Thyroid gland (tissue), 4 donors: ENCODE measurements at places on chromosomes 6 and 20. TPM values are rescaled to one million over a fixed set of nuclear protein-coding genes. Genes with fewer than 3 reads are reported as not detected.

DNA sequence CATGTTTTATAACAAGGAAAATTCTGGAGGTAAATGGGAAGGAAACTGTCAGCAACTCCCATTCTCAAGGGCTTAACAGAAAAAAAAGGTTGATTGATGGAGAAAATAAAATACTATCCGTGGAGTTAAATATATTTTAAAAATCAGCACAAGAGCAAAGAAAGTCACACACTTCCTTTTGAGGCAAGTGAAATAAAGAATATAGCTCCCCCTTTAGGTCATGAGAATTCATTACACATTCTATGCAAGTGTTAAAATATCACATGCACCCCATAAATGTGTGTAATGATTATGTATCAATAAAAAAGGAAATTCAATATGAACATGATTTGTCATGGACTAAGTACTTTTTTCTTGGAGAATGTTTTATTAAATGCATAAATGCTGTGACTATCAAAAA, 349.2 kb downstream of the TPBG start:
- no peak for DNase-seq
- no peaks in the 10 kb centered on the region for H3K27me3 ChIP-seq
- no peak overlapping the region for H3K27ac ChIP-seq
- H3K4me3 ChIP-seq = no peak overlapping the region
- H3K36me3 ChIP-seq = no peaks in the 10 kb centered on the region

DNA sequence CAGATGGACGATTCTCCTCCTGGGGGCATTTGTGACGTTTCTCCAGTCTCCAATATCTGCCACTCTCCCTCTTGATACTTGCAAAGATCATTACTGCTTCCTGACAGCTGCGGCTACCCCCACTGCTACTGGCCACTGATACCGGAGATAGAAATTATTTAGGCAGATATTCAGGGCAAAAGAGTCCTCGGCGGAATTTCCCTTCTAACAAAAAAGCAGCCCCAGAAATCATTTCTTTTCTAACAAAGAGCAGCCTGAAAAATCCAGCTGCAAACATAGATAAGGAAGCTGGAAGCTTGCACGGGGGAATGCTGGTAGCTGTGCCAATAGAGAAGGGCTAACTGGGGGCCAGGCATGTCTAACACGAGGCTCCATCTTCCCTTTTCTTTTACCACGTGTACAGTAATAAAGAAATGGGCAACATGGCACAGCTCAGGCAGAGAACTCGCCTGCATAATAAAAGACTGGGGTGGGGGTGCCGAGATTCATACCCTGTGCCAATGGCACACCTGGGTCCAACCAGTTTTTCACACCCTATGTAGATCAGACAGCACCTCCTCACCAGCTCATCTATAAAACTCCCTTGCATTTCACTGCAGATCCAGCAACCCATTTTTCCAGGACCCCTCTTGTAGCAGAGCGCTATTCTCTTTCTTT, 6.1 kb downstream of the TP53RK start:
- H3K36me3 ChIP-seq = peaks cover 10% of the 10 kb centered on the region
- peaks cover 13% of the 10 kb centered on the region for H3K4me1 ChIP-seq
- no peak for DNase-seq
- H3K27me3 ChIP-seq = no peaks in the 10 kb centered on the region
- no peak overlapping the region for H3K4me3 ChIP-seq

- no peaks in the 10 kb centered on the region for H3K4me1 ChIP-seq
- no peak overlapping the region for H3K4me3 ChIP-seq
- H3K27ac ChIP-seq = no peak overlapping the region
- H3K27me3 ChIP-seq = no peaks in the 10 kb centered on the region
- DNase-seq = no peak
- H3K36me3 ChIP-seq = no peaks in the 10 kb centered on the region
Observed at GRCh38 chr6:124742971-124743370, 219.3 kb upstream of the RNF217 start.

GRCh38 chr6:117205876-117206275, 59.5 kb upstream of the VGLL2 start:
- H3K36me3 ChIP-seq = no peaks in the 10 kb centered on the region
- H3K4me1 ChIP-seq = no peaks in the 10 kb centered on the region
- H3K4me3 ChIP-seq = no peak overlapping the region
- no peaks in the 10 kb centered on the region for H3K27me3 ChIP-seq
- DNase-seq = no peak

DNA sequence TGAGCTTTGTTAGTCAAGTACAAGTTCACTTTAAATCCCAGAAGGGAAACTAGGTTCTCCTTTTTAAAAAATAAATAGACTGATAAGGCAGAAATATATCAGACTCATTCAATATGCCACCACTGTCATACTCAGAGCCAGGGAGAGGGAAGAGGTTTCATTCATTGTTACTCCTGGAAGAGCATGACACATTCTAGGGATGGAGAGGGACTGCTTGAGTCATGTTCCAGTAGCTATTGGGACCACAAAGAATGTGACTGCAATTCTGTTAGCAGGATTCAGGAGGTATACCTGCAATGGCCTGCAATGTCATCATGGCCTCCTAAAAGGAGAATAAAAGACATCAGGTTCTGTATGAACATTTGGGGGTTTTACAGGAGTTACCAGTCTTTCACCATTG, 167.6 kb downstream of the TFAP2B start:
- no peak overlapping the region for H3K4me3 ChIP-seq
- no peaks in the 10 kb centered on the region for H3K4me1 ChIP-seq
- H3K27ac ChIP-seq = no peak overlapping the region
- H3K36me3 ChIP-seq = no peaks in the 10 kb centered on the region
- H3K27me3 ChIP-seq = no peaks in the 10 kb centered on the region

- no peaks in the 10 kb centered on the region for H3K4me1 ChIP-seq
- no peak overlapping the region for H3K4me3 ChIP-seq
- no peaks in the 10 kb centered on the region for H3K36me3 ChIP-seq
Observed at GRCh38 chr6:14498748-14499147, 381.2 kb downstream of the CD83 start.

DNA sequence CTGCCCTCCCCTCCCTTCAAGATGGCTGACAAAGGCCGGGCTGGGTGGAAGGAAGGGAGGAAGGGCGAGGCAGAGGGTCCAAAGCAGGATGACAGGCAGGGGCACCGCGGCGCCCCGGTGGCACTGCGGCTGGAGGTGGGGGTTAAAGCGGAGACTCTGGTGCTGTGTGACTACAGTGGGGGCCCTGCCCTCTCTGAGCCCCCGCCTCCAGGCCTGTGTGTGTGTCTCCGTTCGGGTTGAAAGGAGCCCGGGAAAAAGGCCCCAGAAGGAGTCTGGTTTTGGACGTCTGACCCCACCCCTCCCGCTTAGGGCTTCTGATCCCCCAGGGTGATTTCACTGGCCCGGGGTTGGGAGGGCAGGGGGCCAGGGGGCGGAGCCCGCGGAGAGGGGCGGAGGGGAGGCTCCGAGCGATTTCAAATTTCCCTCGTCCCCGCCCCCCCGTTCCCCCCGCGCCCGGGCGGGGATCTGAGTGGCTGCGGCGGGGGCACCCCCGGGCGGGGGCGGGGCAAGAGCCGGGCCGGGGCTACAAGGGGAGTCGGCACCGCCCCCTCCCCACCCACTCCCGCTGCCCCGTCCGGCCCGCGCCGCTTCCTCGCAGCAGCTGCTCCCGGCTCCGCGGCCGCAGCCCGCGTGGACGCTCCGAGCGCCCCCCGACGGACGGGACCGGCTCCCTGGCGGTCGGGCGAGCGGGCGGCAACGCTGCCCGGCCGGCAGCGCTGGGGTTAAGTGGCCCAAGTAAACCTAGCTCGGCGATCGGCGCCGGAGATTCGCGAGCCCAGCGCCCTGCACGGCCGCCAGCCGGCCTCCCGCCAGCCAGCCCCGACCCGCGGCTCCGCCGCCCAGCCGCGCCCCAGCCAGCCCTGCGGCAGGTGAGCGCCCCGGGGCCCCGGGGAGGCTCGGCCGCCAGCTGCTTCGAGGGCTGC, at the start of gene DNMT3B:
Gene DNMT3B, plus strand, starts transcription at position 555 of the 923 bp plus-strand sequence. CDS start 17,939 bp downstream, outside the sequence.
- H3K27ac ChIP-seq = no peak within 1 kb of the TSS
- DNase-seq = peak; percentile 87
- H3K4me3 ChIP-seq = peak within 1 kb of the TSS; percentile 76
- no peaks in the 10 kb centered on the region for H3K27me3 ChIP-seq
- H3K36me3 ChIP-seq = no peaks in the 10 kb centered on the region

GRCh38 chr6:88881451-88881850, 82.0 kb downstream of the RNGTT start:
- no peak for DNase-seq
- no peak overlapping the region for H3K4me3 ChIP-seq
- H3K36me3 ChIP-seq = no peaks in the 10 kb centered on the region

DNA sequence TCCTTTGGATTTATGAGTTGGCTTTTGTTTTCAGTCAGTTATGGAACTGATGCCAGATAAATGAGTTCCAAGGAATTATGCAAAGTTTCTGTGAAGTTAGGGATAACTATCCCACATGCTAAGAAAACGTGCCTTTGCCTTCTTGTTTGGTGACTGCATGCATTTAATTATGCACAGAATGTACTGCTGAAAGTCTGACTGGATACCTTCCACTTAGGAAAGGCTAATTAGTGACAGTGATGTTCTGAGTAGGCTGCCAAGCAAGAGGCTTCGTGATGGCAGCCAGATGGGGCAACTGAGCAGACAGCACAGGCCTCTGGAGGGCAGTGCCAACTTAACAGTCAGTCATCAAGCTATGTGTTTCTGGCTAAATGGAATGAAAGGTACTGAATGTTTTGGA, 289.9 kb downstream of the CD109 start:
- H3K27ac ChIP-seq = no peak overlapping the region
- H3K36me3 ChIP-seq = no peaks in the 10 kb centered on the region
- DNase-seq = no peak
- no peaks in the 10 kb centered on the region for H3K4me1 ChIP-seq

- no peak for DNase-seq
- no peak overlapping the region for H3K27ac ChIP-seq
- H3K4me1 ChIP-seq = no peaks in the 10 kb centered on the region
Observed at GRCh38 chr6:158548418-158549161, 11.3 kb upstream of the TMEM181 start.

DNA sequence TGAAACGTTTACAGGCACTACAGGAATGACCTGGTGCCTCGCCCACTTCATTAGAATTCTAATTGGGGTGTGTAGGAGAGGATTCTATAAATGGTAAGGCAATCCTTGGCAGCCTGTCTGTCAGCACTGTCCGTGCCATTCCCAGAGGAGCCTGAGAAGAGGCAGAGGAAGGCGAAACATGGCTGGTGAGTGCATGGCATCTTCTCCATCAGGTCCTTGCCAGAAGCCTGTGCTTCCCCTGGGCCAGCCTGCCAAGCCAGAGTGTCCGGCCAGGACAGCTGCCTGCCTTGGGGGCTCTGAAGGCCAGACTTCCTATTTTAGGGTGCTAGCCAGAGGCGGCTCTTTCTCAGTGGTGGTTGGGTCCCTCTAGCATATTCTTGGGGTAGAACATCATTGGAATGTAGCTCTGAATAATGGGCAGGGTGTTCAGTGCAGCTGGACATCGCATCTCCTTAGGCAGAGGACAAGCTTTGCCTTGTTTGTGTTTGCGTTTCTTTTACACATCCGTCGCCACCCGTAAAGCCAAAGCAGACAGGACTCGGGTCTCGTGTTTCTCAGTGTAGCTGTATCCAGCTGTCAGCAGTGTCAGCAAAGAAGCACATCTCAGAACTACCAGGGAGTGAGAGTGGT, at the start of gene TGM3:
Gene TGM3, plus strand, starts transcription at position 116 of the 630 bp plus-strand sequence. Its CDS starts 63 bp downstream, at position 179.
- no peak within 1 kb of the TSS for H3K27ac ChIP-seq
- no peak within 1 kb of the TSS for H3K4me3 ChIP-seq
- no peaks in the 10 kb centered on the region for H3K27me3 ChIP-seq
- no peaks in the 10 kb centered on the region for H3K36me3 ChIP-seq
- H3K4me1 ChIP-seq = peaks cover 6% of the 10 kb centered on the region
- no peak for DNase-seq

DNA sequence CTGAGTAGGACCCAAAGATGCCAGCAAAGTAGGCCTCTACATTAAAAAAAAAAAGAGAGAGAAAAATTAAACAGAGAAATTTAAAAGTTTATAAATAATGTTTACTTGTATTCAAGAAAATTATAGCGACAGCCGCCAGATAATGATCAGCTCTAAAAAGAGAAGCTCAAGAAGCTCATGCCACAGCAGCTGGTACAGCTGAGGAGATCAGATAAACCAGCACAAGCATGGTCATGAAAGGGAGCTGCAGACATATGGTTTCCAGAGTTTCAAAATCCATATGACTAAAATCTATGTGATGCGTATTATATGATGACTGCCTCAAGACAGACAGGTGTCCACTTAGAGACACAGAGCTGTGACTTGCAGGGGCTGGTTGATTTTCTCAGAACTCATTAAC, 13.6 kb upstream of the HLA-C start:
- no peak for DNase-seq
- no peaks in the 10 kb centered on the region for H3K27me3 ChIP-seq
- no peaks in the 10 kb centered on the region for H3K36me3 ChIP-seq
- H3K4me3 ChIP-seq = no peak overlapping the region
- H3K4me1 ChIP-seq = no peaks in the 10 kb centered on the region

GRCh38 chr6:56709650-56710049, 67.0 kb upstream of the DST start:
- no peak for DNase-seq
- no peaks in the 10 kb centered on the region for H3K4me1 ChIP-seq
- H3K27me3 ChIP-seq = no peaks in the 10 kb centered on the region
- H3K4me3 ChIP-seq = no peak overlapping the region
- H3K36me3 ChIP-seq = no peaks in the 10 kb centered on the region

- H3K27ac ChIP-seq = no peak overlapping the region
- no peaks in the 10 kb centered on the region for H3K4me1 ChIP-seq
- DNase-seq = no peak
- no peaks in the 10 kb centered on the region for H3K36me3 ChIP-seq
- no peak overlapping the region for H3K4me3 ChIP-seq
Observed at GRCh38 chr6:52373151-52373690, 11.3 kb downstream of the PAQR8 start.

GRCh38 chr6:23308166-23308565, 738.8 kb downstream of the HDGFL1 start:
- H3K27ac ChIP-seq = peak overlapping the region; percentile 5
- H3K4me3 ChIP-seq = no peak overlapping the region
- H3K27me3 ChIP-seq = no peaks in the 10 kb centered on the region
- peaks cover 22% of the 10 kb centered on the region for H3K4me1 ChIP-seq
- no peaks in the 10 kb centered on the region for H3K36me3 ChIP-seq

MEP1A gene
- total RNA-seq = not detected

ENPP4 gene
- total RNA-seq = 26.3 TPM

BTN2A1 gene
- 11.8 TPM for total RNA-seq

FUT9 gene
- not detected for total RNA-seq

DEFB115 gene
- total RNA-seq = not detected

MACROD2 gene
- total RNA-seq = 10.5 TPM

RIPPLY2 gene
- total RNA-seq = not detected
